IPS-NIHi11 (cell line): ENCODE measurements at places on chromosomes 1 and 21.

GRCh38 chr1:226863446-226863845, 7.0 kb upstream of the PSEN2 start:
- DNase-seq: peak; percentile 46

GRCh38 chr1:224700918-224701531, 84.9 kb downstream of the CNIH3 start:
- DNase-seq: peak; percentile 78

DNA sequence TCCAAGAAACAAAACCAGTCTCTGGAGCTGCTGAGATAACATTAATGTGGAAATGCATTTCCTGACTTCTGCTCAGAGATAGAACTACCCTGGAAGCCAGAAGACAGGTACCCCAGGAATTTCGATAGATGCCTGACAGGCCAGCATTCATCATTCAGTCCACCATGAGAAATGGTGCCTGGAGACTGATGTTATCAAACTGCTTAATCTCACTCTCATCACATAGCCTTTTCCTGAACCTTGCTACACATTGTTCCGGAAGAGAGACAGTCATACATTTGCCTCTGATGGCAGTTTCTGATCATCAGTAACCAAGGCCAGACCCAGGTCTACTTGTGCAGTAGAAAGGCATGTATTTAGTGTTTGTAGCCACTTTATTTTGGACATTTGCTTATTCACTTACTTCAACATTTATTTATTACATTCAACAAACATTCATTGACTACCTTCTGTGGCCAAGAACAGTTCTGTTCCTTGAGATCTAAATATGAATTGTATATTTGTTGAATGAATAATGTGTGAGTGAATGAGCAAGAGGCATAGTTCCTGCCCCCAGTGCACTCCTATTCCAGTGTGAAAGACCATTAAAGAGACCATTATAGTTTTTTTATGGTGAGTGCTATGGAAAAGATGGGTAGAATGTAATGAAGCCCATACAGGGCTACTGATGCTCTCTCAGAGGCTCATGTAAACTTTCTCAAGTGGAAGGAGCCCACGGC, 485.7 kb downstream of the NUF2 start:
- DNase-seq: no peak

GRCh38 chr1:93442008-93442666, 5.8 kb upstream of the FNBP1L start:
- no peak for DNase-seq

- no peak for DNase-seq
These were observed 160.8 kb downstream of the PSMG1 start for GRCh38 chr21:39022466-39022862.

DNA sequence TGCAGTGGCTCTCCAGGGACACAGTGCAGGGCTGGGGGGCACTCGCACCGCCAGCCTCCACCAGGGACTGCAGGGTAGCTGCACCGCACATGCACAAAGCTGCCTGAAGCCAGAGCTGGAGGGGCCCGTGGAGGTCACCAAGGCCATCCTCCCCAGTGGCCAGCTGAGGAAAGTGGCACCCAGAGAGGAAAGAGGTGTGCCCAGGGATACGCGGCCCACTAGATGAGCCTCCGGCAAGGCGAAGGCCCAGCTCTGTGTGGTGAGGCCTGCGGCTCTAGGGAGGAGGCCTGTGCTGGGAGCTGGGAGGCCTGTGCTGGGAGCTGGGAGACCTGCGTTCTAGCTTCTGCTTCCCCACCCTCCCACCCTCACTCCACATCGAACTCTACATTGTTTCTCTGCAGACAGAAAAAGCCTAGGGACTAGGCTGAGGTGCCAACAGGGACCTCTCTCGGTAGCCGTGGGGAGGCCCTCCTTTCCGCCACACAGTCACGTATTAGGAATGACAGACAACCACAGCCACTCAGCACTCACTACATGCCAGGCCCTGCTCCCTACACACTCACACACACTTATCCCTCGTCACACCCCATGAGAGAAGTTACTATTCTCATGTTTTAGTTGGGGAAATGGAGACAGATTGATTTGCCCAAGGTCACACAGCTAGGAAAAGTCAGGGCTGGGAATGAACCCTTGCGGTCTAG, 921 bp upstream of the ASCL5 start:
- DNase-seq: no peak

- DNase-seq: no peak
These were observed 35.5 kb upstream of the IPO9 start for GRCh38 chr1:201793306-201793925.

DNA sequence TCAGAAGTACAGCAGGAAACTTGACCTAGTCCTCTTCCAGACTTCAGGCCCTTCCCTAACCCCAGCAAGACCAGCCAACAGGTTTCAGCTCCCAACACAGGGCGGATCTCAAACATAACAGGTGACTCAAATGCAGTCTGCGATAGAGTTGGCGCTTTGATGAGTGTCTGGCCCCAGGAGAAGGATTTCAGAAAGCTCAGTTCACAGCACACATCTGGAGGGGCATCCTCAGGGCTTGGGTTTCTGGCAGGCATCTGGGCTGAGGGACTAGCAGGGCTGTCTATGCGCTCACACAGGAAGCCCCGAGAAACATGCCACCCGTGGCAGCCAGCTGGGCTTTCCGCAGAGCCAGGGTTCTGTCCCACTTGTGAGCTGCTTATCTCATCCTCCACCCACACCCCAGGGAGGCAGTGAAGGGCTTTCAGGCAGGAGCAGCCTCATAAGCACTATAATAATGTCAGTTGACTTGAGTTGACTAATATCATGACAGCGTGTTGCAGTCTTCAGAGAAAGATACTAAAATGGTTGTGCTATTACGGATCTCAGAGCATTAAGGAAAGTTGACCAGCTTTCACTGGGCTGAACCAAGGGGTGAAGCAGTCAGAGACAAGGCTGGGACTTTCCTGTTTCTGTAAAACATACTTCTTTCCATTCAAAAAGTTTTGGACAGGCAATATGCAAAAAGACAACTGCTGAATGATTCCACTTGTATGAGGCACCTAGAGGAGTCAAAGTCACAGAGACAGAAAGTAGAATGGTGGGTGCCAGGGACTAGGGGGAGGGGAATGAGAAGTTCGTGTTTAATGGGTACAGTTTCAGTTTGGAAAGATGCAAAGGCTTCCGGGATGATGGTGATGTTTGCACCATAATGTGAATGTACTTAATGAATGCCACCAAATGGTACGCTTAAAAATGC, 233.0 kb upstream of the IRF2BP2 start:
- no peak for DNase-seq

DNA sequence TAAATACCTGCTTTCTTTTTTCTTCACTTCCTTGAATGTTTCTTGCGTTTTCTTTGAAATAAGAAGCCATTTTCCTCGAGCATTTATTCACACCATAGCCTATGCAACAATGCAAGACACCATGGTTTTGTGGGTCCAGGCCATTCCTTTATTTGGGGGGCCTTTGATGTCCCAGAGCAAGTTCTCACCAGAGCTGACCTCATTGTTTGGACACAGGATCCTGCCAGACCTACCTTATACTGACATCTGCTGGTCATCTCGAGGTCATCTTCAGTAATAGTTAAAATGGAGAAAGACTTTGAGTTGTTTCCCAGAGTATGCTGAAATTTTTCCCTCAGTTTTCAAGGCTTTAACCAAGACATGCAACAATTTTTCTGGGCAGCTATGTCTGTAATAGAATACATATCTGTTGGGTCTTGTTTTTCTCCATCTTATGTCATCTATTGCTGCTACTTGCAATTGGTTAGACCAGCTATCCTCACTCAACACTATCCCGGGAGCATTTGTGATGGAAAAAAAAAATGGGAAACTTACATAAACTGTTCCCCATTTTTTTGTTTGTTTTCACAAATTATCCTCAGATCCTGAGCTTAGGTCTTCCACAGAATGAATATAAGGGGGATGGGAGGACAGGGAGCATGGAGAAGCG, 34.0 kb upstream of the BACE2 start:
- peak; percentile 75 for DNase-seq

GRCh38 chr1:61244114-61244513, 161.8 kb downstream of the NFIA start:
- DNase-seq: no peak

DNA sequence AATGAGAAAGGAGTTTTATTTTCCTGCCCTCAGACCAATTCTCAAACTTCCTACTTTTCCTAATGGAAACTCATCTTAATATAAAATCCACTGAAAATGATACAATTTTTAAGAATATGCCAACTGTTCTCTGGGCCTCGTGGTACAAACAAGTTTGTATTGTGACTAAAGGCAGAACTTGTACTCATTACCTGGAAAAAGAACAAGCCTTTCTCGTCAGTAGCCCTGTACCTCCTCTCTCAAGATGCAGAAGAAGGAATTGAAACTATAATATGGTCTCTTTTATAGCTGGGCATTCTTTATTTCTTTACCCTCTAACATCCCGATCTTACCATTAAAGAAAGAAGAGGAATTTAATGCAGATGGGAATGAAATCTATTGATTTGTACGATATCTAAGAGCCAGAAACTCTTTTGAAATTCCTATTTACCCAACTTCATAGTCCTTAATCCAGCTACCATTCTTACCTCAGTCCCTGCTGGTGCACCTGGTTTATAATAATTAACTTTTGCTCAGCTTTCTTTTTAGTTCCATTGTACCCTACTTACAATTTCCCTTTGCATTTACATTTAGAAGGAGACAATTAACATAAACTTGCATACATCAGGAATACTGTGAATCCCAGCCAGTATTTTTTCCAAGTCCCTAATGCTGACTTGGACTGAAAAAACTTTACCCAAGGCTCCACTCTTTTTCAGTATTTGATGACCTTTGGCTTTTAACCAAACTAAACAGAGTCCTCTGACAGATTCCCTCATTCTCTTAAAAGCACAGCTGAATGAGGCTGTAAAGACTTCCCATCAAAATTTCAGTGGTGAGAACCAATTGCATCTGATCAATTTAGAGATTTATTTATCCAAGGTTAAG, 1162.4 kb downstream of the BRINP3 start:
- no peak for DNase-seq

GRCh38 chr21:23223882-23224281, 2225.7 kb downstream of the NCAM2 start:
- DNase-seq: no peak
